ENCODE measurements at places on chromosomes 13 and 19.

- peak; percentile 5 for DNase-seq
Observed at GRCh38 chr13:39038569-39039030, 344 bp downstream of the NHLRC3 start.

DNA sequence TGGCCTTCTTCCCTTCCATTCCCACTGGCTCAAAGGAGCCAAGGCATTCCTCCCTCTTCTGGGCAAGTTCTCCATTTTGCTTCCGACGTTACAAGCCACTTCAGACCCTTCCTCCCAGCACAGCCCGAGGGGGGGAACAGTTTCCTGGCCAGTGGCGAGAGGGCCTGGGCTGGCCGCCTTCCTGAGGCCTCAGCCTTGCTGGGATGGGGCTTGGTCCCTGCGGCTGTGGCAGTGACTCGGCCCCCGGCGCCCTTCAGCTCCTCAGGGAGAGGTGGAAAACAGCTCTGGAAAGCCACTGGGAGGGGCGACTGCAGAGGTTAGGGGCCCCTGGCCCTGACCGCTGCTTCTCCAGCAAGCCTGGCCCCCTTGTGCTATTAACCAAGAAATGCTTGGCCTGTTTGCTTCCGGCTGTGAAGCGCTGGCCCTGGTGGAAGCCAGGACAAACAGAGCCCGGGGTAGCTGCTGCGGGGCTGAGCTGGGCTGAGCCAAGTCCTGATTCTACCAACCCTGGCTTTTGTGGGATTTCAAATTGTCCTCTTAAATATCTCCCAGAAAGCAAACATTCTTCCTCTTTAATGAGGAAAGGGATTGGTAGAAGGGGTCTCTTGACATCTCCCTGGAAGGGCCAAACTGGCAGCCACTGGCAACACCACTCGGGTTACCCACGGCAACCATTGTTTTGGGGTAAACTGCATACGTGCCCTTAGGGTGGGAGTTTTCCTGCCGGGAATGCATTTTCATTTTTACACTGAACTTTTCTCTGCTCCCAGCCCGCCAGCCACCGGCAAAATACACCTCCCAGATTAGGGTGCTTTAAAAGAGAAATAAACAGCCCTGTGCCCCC lies 38.7 kb downstream of the C13orf46 start:
- DNase-seq: no peak

GRCh38 chr13:69234171-69234570 lies 873.5 kb upstream of the ATXN8OS start:
- no peak for DNase-seq

DNA sequence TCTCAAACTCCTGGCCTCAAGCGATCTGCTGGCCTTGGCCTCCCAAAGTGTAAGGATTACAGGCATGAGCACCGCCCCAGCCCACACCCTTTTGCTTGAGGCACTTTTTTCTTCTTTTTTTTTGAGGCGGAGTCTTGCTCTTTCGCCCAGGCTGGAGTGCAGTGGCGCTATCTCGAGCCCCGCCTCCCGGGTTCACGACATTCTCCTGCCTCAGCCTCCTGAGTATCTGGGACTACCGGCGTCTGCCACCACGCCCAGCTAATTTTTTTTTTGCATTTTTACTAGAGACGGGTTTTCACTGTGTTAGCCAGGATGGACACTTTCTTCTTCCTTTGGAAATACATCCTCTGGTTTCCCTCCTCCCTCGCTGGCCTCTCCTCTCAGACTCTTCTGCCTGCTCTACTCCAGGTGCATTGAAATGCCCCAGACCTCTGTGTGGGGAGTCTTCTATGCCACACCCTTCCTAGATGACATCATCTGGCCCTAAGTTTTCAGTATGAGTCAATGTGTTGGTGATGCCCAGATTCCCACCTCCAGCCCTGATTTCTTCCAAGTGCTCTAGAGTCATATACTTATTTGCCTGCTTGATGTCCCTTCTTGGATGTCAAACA lies 20.7 kb upstream of the TPT1 start:
- no peak for DNase-seq

- no peak for DNase-seq
Observed at GRCh38 chr19:6229216-6229913, 50.4 kb downstream of the MLLT1 start.

Measured in fibroblast of skin of abdomen (primary cell).